ENCODE measurements at places on chromosomes 1 and 21.
A peak's percentile ranks its signal among the peaks of the same experiment; 100 is the strongest.

DNA sequence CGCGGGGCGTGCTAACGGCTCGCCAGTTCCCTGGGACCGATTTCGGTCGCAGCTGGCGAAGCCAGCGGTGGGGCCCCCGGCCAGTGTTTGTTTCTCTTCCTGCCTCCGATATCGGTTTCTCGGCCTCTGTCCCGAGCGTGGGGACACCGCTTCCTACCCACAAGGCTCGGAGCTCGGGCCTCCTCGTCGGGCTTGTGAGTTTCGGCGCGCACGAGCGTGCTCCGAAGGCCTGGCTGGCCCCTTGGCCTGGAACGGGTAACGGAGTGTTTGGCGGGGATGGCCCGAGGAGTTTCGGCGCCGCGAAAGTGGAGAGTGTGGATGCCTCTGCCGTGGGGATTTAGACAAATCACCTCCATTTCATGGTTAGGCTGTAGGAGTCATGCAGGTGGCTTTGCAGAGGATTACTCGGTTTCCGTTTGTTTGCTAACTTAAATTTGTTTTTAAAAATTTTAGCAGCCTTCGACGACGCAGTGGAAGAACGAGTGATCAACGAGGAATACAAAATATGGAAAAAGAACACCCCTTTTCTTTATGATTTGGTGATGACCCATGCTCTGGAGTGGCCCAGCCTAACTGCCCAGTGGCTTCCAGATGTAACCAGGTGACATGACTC lies 559 bp downstream of the RBBP4 start:
- H3K36me3 ChIP-seq = peaks cover 35% of the 10 kb centered on the region
- DNase-seq = no peak
- H3K4me1 ChIP-seq = peaks cover 61% of the 10 kb centered on the region
- H3K4me3 ChIP-seq = peak overlapping the region; percentile 61

DNA sequence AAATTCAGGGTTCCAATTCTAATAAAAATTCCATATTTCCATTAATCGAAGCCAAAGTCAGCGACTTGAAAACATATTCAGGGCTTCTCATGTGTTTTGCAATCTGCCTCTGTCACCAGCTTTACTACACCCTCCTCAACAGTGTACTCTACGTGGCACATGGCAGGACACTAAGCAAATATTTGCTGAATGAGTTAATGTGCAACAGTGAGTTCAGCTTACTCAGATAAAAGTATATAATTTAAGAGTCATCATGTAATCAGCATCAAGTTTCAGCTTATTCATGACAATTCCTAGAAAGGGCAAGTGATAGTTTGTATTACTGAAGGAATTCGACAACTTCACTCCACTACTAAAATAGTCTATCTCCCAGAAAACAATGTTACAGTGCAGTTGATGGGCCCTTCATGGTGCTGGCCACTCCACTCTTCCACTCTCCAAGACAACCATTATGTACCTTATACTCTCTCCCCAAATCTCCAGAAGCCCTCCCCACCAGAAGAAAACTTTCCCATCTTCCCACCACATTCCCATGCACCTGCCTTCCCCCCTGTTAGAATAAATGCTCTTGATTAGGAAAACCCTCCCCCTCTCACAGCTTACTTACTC lies 97.3 kb downstream of the TTLL7 start:
- H3K36me3 ChIP-seq = no peaks in the 10 kb centered on the region
- peak; percentile 78 for DNase-seq
- H3K4me3 ChIP-seq = no peak overlapping the region
- H3K4me1 ChIP-seq = peaks cover 12% of the 10 kb centered on the region

GRCh38 chr1:47963568-47964358 lies 33.4 kb downstream of the TRABD2B start:
- H3K27me3 ChIP-seq = no peaks in the 10 kb centered on the region
- H3K36me3 ChIP-seq = no peaks in the 10 kb centered on the region
- H3K27ac ChIP-seq = peak overlapping the region; percentile 6
- peak; percentile 21 for DNase-seq
- H3K4me1 ChIP-seq = peaks cover 22% of the 10 kb centered on the region

GRCh38 chr1:189211742-189212141 lies 1265.9 kb downstream of the BRINP3 start:
- no peaks in the 10 kb centered on the region for H3K4me1 ChIP-seq
- H3K4me3 ChIP-seq = no peak overlapping the region
- H3K36me3 ChIP-seq = no peaks in the 10 kb centered on the region
- H3K27ac ChIP-seq = no peak overlapping the region

Data from HepG2 (cell line).